ENCODE measurements at places on chromosomes 4 and X. TPM values are rescaled to one million over a fixed set of nuclear protein-coding genes. Genes with fewer than 3 reads are reported as not detected.

The RBMX gene
- 245 TPM for total RNA-seq

The UGT2B17 gene
- total RNA-seq: not detected

The TEX13D gene
- total RNA-seq: not detected

The FABP2 gene
- not detected for total RNA-seq

The NSUN7 gene
- total RNA-seq: not detected

The CENPVL2 gene
- total RNA-seq: 0.41 TPM

The FOXP3 gene
- total RNA-seq: not detected

The USP17L11 gene
- not detected for total RNA-seq

The SSX3 gene
- not detected for total RNA-seq

The SLC25A31 gene
- not detected for total RNA-seq

The CSAG1 gene
- not detected for total RNA-seq

The CTAG1B gene
- total RNA-seq: not detected

Data from fibroblast of the aortic adventitia (primary cell).